ENCODE measurements at places on chromosomes 6 and 20. TPM values are rescaled to one million over a fixed set of nuclear protein-coding genes. Genes with fewer than 3 reads are reported as not detected.

The LY6G6C gene
- not detected for total RNA-seq

The C20orf204 gene
- 3.1 TPM for total RNA-seq

DNA sequence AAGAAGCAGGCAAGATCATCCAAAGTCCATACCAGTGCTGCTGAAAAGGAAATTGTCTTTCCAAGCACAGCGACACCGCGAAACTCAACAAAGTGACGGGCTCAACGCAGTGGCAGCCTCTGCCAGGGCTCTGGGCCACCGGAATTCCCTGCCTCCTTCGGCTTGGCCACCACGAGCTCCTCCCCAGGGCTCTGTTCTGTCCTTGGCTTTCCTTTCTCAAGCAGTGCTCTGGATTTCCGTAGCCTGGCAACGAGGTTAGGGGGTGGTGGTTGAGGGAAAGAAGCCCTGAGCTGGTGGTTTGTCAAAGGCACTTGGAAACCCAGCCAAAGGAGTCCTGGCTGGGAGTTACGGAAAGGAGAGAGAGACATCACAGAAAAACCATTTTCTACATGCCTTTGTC is 31.2 kb downstream of the PRR18 start:
- DNase-seq, result no peak

DNA sequence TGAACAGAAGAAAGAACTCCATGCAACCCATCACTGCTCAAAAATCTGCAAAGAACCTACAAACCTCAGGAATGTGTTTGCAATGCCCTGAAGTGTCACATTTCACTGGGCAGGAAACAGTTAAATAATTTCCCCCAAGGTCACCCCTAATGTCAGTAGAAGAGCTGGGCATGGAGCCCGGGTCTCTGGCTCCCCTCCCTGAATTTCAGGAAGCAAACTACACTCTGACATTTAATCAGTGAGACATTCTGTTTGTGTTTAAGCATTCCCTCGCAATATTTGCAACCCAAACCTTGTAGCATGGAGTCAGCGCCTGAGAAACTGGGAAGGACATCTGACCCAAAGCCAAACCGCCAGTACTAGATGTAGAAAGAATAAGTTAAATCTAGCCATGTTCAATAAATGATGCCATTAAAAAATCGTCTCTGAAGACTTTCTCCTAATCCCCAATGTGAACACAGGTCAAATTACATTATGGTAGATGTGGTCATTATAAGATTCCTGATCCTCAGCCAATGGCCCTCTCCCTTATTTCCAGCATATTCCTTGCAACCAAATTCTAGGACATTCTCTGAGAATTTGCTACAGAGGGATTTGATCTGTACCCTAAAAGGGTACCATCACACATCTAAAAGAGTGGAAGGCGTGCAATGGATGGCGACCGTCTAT is 91.2 kb upstream of the ADTRP start:
- no peak for DNase-seq

DNA sequence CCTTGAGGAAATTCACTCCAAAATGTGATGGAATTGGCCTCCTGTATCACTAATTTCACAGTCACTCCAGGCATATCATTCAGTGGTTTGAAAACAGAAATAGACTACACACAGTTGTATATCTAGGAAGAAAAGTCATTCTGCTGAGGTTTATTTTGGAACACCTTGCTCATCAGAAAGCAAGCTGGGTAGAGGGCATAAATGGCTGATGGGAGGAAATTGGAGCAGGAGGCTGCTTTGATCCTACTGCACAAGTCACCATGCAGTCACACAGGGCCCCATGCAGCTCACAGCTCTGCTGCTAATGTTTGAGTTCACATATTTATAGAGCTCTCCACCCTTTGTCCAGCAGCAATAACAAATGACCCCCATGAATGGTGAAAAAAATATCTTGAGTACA is 12.3 kb downstream of the NHLRC1 start:
- DNase-seq, result no peak

The CENPW gene
- total RNA-seq, result 75.1 TPM

DNA sequence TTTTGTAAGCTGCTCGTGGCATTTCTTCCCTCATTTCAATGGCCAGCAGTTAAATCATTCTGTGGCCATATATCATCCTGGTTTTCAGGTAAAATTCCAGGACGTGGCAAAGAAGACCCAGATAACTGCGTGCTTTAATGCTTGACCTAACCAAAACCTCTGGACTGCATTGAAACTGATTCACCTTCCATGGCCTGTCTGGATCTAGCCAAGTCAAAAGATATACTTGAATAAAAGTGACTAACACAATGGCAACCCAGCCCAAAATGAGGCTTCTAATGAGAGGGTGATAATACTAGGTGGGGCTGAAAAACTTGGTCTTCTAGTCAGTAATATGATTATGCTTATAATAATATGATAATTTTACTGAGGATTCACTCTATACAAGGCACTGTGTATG is 16.5 kb upstream of the PCSK2 start:
- DNase-seq, result no peak

GRCh38 chr6:169159331-169159730 is 94.3 kb downstream of the THBS2 start:
- DNase-seq, result no peak

The SMLR1 gene
- not detected for total RNA-seq

DNA sequence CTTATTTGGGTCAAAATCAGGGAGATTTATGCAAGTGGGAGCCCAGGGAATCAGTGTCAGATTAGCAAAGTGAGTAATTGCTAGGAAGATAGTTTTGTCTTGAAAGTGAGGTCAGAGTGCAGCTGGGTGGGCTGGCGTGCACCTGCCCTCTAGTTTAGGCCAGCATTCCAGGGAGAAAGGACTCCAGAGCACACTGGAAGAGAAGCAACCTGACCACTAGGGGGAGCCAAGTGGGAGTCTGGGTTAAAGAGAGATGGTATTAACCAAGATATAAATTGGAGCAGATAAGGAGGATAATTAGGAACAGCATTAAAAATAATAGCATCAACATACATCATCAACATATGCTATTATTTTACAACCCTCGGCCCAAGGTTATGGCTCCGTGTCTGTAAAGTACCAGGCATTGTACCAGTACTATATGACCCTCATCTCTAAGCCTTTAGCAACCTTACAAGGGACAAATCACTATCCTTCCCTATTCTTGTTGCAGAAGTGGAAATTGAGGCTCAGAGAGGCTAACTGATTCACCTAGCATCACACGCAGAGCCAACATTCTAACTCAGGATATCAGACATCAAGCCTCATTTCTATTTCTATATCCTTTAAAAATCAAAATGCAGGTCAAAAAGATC is 57.8 kb downstream of the SLC2A10 start:
- peak; percentile 16 for DNase-seq

DNA sequence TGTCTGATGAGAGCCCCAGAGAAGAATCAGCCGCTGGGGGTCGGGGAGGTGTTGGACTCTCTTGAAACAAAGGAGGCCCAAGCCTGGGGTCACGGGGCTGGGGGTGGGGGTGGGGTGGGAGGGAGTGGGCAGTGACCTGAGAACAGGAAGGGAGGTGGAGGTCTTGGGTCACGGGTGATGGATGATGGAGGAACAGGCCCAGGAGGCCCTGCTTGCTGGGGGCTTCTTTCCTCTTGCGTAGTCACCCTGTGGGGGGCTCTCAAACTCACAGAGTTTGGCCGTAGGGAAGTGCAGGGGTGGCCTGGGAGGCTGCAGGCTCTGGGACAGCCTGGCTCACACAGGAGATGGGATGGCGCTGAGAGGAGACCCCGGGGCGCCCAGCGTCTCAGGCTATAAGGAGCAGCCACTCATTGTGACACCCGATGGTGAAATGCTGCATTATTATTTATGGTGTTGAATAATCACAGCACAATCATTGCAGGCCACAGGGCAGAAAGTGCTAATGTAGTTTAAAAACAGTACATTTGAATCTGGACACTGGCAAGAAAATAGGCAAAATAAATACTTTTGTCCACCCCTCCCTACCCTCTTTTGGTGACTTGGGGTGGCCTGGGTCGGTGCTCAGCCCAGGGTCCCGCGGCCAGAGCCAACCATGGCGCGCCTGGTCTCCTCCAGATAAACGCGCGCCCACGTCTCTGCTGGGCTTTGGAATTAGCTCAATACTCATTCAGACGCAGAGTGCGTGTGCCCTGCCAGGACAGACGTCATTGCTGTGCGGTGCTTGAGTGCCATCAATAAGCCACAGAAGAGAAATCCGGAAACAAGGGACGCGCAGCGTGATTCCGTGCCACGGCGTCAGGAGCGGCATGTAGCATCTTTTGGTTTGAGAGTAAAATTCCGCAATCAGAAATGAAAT is 27.3 kb upstream of the BHLHE23 start:
- DNase-seq, result no peak

- no peak for DNase-seq
Observed at GRCh38 chr6:31888276-31889258, 8.9 kb downstream of the EHMT2 start.

DNA sequence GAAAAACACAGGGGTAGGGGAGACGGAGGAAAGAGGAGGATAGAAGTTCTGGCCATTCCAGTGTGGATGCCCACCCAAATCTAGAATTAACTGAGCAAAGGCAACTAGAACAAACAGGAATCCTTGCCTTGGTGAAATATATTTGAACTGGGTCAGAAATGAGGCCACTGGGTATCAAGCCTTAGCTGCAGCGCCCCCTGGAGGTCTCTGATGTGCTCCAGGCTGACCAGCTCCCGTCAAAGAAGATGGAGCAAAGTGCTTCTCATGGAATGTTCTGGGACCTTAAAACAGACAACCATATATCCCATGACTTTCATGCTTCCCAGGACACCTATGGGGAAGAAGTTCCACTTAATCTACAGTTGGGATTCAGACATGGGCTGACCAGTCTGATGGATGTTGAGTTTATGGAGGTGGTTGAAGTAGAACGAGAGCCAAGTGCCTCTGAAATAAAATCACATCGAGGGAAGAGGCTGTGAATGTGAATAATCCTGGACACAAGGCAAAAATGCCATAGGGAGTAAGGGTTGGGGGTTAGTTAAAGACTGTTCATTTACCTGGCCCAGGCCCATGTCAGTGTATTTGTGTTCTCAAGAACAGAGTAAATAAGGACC is 50.4 kb downstream of the HLA-DPB1 start:
- peak; percentile 75 for DNase-seq

DNA sequence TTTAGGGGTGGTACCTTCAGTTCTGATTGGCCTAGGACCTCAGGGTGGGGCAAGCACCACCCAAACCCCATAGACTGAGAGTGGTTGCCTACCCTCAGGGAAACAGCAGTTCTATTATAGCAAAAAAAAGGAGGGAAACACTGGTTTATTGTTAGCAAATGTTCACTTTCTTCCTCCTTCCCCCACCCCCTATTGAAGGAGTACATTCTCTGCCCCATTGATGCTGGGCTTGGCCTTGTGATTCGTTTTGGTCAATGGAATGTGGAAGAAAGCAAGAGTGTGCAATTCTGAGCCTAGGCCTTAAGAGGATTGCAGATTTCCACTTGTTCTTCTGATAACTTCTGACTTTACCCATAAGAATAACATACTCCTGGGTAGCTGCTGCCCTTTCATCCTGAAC is 255.8 kb downstream of the NFATC2 start:
- no peak for DNase-seq

The PROCR gene
- 1.1 TPM for total RNA-seq

DNA sequence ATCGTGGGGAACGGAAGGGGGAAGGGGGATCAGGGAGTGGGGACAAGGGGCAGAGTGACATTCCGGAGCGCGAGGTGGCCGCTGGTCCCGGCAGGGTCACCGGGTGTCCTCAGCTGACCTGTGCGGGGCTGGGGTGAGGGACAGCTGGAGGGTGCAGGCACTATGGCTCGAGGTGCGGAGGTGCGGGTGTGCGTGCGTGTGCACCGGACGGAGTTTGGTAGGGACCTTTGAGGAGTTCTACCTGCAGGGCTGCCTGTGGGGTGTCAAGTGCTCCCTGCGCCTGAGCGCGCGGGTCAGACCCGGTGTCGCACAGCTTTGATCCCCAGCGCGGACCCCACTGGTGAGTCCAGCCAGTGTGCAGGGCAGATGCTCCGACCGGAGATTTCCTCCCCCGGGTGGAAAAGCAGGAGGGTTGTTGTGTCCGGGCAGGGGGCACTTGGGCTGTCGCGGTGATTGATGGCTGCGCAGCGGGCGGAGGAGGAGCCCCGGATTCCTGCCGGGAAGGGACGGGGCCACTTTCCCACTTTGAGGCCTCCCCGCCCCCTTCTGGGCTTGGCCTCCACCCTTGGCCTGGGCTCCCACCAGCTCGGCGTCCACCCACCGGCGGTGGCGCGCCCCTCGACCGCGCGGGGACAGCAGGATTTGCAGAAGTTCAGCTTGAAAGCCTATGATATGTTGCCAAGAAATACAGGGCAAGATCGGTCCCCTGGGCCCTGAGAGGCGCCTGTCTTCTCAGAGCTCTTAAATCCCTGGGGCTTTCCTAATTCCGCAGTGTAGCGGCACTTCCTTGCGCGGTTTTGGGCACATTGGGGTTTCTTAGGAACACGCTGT is 658 bp downstream of the RIN2 start:
- DNase-seq, result no peak

DNA sequence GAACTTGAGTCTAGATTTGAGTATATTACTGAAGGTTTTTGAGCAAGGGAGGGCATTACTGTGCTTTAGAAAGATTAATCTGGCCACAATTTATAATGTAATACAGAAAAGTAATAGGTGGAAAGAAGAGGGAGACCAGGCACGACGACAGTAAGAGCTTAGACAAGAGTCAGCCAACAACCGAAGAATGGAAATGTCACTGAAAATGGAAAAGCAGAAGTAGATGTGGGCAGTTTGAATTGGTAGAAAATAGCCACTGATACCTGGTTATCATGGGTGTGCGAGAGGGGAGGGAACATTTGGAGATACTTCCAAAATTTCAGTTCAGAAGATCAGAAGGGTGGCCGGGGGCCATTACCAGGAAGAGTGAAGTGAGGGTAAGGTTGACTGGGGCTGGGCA is 339.1 kb downstream of the UTRN start:
- no peak for DNase-seq

DNA sequence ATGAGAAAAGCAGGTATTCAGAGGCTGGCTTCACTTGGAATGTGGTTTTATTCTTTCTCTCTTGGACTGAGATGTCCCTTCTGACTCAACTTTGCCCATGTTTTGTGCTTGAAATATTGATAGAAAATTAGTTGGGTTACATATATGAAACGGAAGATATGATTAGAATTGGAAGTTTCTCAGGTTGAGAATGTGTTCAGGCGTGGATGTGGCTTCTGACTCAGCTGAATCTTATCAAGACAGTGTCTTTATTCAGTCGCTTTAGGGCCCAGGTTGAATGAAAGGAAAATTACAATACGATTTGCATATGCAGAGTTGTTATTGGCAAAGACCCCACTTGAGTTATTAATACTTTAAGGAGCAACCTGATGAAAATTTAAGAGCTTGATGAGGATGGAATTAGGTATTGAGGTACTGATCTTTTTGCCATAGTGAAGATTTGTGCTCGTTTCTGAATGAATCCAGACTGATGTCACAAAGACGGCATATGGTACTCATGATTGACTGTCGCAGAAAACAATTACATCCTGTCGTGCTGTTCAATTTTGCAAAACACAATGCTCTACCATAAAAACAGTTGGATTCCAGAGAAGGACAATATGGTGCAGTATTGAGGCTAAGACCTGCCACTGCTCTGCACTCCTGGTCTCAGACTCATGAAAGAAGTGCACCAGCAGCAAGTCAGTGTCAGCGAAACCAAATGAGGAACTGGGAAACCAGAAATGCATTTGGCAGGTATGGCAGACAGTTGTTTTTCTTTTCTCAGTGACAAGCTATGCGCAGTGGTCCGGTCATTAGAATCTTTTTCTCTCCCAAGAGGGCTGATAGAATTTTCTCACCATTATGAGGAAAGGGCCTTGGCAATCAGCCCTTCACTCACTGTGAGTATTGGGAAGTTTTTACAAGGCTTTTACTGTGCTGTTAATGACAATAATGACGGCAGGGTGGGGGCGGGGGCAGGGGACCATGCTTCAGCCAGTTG is 158.3 kb downstream of the DOK5 start:
- no peak for DNase-seq
